ENCODE measurements at places on chromosomes 16 and 17.

DNA sequence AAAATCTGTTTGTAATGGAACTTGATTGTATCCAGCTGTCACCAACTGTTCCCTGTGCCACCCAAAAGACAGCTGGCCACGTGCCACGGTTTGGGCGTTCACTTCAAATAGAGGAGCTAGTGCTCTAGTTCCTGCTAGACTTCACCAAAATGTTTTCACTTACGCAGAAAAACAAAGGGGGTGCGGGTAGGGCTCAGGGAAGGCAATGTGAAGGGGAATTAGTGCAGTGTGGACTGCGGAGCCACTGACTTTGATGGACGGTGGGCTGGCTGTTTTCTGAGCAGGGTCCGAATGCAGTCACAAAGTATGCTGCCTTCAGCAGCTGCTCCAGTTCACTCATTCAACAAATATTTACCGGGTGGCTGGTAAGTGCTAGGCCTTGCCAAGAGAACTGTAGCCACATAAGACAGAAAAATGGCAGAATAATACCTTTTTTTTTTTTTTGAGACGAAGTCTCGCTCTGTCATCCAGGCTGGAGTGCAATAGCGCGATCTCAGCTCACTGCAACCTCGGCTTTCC, 7.6 kb upstream of the CYTH1 start:
- no peak for DNase-seq

DNA sequence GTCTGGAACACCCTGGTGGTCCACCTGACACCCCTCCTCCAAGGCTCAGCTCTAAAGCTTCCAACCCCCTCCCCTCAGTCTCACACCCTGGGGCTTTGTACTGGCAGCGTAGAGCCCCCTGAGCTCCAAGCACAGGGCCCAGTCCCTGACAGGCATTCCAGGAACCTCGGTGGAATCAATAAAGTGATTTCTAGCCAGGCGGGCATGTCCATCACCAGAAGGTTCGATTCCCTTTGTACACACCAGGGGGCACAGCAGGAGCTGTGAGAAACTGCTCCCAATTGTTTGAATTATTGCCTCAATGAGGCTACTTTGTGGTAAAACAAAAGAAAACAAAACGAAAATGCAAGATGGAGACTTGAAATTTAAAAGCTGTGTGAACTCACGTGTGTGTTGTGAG, 51.8 kb downstream of the SMPD3 start:
- no peak for DNase-seq

DNA sequence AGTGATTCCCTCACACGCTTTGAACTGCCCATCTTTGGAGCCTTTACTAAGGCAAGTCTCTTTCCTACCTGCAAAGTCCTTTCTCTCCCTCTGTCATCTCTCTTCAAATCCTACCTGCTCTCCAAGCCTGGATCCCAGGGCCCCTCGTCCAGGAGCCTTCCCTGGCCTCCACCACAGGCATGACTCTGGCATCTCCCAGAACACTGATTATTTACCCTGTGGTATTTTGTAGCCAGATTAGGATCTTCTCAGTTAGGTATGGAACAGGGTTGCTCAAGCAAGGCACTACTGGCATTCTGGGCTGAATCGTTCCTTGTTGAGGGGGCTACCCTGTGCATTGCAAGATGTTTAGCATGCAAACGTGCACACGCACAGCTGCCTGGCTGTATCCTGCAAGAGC, 31.9 kb upstream of the POLR3E start:
- no peak for DNase-seq

- no peak for DNase-seq
These were observed 546 bp downstream of the ZPBP2 start for GRCh38 chr17:39868554-39868942.

DNA sequence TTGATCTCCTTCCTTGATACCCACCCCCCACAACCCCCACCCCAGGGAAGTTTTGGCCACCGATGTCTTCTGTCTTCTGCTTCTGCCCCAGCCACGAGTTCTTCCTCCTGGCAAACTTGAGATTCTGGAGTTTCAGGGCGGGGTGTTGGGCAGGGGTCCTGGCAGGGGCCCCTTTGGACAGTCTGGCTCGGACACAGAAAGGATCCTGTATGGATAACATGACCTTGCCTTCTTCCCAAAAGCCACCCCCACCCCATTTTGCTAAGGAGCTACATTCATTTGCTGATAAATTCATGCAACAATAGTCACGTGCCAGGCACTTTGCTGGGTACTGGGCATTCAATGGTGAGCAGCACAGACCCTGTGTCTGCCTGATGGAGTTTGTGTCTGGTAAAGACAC, 5.9 kb upstream of the COL1A1 start:
- no peak for DNase-seq

DNA sequence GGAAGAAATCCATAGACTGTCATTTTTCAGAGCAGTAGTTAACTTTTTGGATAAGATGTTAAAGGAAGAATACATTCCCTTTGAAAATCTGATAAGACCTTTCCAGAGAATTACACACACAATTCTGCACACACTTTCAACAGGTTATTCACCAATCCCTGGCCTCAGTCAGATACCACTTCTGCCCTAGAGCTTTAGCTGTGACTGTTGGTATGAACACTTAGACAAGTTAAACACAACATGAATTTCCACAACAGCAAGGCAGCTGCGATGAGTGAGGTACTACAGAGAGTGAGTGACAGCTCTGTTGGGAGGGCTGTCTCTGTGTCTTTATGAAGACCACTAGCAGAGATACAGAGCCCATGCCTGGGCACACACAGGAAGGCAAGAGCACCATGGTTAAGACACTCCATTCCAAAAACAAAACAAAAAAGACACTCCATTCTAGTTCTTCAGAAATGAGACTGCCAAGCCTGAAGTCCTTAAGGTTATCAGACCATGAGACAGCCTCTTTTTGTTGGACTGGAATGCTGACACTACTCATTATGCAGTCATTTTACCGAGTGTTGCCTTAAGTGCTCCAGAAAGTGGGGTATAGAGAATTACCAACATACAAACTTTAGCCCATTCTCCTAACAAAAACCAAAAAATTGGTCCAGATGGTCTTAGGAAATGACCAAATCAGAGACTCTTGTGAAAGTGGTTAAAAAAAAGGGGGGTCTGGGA, 42.4 kb downstream of the TOM1L2 start:
- DNase-seq: no peak

- no peak for DNase-seq
These were observed 415.5 kb upstream of the CDH11 start for GRCh38 chr16:65537336-65537735.

- DNase-seq: no peak
These were observed 42.4 kb upstream of the AKTIP start for GRCh38 chr16:53545433-53545832.

- DNase-seq: no peak
These were observed 7.4 kb downstream of the LASP1 start for GRCh38 chr17:38877130-38877851.

GRCh38 chr16:48555155-48555554, 54.8 kb downstream of the N4BP1 start:
- no peak for DNase-seq

GRCh38 chr16:12295395-12295794, 318.9 kb downstream of the SNX29 start:
- DNase-seq: no peak
